ENCODE measurements at places on chromosomes 1 and 21.

- no peak for DNase-seq
Observed at GRCh38 chr1:109959632-109959973, 25.0 kb upstream of the AHCYL1 start.

DNA sequence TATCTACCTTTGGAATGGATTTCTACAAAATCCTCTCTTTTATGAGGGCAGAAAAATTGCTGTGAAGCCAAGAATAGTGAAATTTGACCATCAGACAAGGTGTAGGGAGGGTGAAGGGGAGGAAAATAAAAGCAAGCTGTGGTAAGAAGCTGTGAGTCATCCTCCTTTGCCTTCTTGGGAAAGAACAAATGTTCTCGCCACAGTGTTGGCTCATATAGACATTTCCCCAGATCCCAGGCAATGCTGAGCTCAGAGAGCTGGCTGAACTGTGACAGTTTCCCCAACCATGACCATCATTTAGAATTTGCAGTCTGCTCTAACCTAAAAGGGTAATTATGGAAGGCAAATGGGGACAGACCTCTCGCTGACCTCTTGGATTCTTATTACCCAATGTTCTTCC is 235.4 kb downstream of the PBX1 start:
- no peak for DNase-seq

DNA sequence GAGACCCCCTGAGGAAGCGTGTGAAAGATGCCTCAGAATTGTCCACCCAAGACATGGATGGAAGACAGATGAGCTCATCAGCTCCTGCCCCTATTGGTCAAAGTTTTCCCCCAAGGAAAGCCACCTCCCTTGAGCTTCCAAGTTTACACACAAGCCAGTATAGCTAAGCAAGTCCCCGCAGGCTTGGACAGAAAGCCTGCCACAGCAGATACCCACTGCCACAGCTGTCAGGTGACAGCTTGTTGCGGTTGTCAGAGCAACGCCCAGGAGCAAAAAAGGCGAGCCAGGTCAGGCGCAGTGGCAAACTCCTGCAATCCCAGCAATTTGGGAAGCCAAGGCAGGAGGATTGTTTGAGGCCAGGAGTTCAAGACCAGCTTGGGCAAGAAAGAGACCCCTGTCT is 60.9 kb upstream of the IFNAR2 start:
- no peak for DNase-seq

DNA sequence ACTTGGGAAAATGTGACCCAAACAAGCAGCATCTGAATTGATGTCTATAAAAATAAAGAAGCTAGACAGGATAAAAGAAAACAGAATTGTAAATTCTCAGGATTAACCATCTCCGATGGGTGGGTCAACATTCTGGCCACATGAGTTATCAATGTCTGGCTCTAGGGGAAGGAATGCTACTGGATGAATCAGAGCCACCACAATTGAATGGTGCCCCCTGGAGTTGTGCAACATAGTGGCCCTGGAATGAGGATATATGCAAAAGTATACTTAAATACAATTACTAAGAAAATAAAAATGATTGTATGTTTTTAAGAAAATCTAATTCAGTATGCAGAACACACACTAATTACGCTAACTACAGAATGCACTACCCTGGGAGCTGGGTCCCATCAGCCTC is 185.6 kb downstream of the TGFBR3 start:
- DNase-seq = no peak

GRCh38 chr1:188129856-188130838 is 1301.4 kb downstream of the PLA2G4A start:
- no peak for DNase-seq

GRCh38 chr1:234495231-234495990 is 16.4 kb upstream of the TARBP1 start:
- DNase-seq = no peak

DNA sequence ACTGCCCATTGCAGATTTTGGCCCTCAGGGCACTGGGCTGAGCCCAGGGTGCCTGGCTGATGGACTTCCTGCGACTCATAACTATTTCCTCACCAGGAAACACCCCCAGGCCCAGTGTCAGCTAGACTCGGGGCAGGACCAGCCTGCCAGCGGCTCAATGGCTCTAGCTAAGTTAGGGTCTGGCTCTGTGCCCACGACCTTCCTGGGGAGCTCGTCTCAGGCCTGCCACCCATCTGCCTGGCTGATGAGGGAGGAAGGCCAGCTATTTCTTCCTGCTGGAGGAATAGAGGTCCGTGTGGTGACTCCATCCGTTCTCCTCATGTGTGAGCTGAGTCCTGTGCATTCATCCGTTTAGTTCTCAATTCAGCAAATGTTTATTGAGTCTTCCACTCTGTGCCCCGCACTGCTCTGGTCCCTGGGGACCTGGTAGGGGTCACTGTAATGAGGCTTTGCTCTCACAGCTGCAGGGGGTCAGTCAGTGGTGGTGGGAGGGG is 44.5 kb downstream of the KIRREL1 start:
- no peak for DNase-seq

DNA sequence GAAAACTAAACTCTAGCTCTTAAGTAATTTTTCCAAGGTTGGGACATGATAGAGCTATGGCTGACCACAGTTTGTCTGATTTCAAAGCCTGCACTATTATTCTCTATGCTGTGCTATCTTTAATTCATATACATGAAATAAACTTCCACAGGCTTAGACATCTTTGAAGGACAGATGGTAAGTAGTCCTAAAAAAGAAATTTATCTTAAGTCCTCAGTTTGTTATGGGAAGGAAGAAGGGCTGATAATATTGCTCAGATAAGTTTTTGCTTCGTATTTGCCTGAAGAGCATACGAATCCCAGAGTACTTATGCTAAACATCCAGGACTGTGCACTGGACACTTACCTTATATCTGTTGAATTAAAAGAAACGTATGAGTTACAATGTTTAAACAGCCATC is 39.6 kb downstream of the VCAM1 start:
- no peak for DNase-seq

GRCh38 chr1:117836069-117836468 is 93.4 kb downstream of the GDAP2 start:
- DNase-seq = no peak

GRCh38 chr1:226148121-226148648 is 38.4 kb downstream of the ACBD3 start:
- DNase-seq = no peak

GRCh38 chr1:5620997-5621396 is 371.2 kb downstream of the NPHP4 start:
- no peak for DNase-seq

- DNase-seq = no peak
Observed at GRCh38 chr21:28150778-28151177, 841.9 kb downstream of the LTN1 start.

GRCh38 chr1:170594066-170594626 is 62.2 kb downstream of the GORAB start:
- no peak for DNase-seq

- DNase-seq = peak; percentile 0
Observed at GRCh38 chr1:42847111-42847595, 740 bp downstream of the ZNF691 start.

DNA sequence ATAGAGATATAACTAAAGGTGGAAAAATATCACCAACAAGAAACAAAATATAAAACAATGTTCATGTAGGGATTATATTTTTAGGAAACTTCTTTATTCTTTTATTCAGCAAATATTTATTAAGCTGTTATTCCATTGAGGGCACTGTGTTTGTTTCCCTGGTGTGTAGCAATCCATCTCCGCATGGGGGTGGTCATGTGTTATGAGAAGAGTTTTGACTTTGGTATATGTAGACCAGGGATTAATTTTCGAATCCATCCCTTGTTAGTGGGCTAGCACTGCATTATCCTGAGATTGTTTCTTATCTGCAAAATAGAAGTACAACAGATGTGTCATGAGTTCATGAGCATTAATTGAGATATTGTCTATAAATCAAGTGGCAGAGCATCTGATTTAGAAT is 190.2 kb upstream of the LRRC7 start:
- DNase-seq = no peak

DNA sequence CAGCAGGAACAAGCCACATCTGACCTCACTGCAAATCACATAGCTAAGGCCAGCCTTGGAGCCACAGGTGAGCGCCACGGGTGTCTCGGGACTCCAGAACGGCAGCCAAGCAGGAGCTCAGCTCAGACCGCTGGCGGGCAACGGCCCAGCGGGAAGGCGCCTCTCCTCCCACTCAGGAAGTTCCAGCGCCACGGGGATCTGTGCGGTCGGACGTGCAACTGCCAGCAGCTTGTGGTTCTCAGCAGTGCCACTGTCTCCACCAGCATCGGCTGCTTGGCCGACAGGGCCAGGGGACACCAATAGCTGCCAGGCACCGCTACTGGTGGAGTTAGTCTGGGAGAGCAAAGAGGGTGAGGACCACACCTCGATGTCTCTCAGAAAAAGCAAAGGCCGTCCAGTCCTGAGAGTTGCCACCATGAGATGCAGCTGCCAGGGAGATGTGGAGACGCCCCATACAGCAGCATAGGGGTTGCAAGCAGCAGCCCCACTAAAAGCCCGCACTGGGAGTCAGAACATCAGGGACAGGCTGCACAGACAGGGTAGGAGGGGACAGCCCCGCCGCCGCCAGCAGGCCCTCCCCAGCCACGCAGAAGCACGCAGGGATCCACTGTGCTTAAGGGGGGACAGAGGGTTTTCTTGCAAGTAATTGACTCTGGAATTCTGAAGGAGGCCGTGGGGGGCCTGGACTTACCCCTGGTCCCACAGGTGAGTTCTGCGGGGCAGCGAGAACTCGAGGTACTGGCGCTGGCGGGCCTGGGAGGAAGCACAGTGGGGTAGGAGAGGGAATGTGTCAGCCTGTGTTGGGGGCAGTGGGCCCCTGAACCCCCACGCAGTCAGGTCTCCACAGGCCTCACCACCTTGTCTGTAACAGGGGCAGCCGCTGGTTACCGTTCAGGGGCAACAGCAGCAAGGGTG is 83.5 kb downstream of the NPHP4 start:
- no peak for DNase-seq

GRCh38 chr21:35651196-35651595 is 409.1 kb downstream of the SETD4 start:
- DNase-seq = no peak

GRCh38 chr1:172278478-172278877 is 142.0 kb upstream of the C1orf105 start:
- DNase-seq = no peak

GRCh38 chr1:2472561-2473177 is 3.4 kb upstream of the PLCH2 start:
- no peak for DNase-seq

DNA sequence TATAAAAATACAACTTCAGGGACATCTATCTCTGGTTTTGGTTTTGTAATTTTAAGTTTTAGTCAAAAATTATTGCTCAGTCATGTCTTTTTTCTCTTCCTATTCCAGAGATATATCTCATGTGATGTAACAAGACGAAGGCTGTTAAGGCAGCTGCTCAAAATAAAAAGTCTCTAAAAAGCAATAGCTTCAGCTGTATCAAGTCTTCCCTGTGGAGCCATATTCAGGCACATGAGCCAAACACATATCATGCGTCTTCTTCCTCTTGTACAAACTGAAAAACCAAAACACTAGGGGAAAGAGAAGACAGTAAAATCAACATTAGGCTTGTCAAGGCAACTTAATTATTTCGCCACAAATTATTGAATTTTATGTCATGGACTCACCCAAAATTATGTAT is 240.7 kb downstream of the NRIP1 start:
- no peak for DNase-seq

- no peak for DNase-seq
Observed at GRCh38 chr1:37125295-37125694, 91.0 kb upstream of the GRIK3 start.

- no peak for DNase-seq
Observed at GRCh38 chr1:100622037-100622436, 84.1 kb downstream of the GPR88 start.

- DNase-seq = no peak
Observed at GRCh38 chr1:232626452-232626851, 3.5 kb downstream of the SIPA1L2 start.

- DNase-seq = no peak
Observed at GRCh38 chr1:153968408-153968807, 706 bp downstream of the CREB3L4 start.

- no peak for DNase-seq
Observed at GRCh38 chr1:72066431-72066830, 215.9 kb downstream of the NEGR1 start.

DNA sequence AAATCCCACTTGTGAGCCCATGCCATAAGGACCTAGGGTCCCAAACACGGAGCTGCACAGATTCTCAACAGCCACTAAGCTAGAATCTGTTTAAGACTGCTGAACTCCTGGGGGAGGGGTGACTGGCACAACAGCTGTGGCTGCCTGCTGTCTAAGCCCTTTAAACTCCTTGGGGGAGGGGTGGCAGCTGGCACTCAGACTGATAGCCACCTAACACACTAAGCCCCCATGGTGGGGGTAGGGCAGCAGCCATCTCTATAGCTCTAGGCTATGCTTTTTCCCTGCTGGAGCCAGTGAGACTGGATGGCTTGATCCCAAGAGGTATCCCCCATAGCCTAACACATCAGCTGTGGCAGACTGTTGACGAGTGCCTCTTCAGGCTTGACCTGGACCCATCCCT is 73.3 kb upstream of the FMO3 start:
- DNase-seq = no peak

GRCh38 chr1:101360506-101360905 is 123.7 kb downstream of the S1PR1 start:
- no peak for DNase-seq

GRCh38 chr1:65267271-65267670 is 42.1 kb upstream of the DNAJC6 start:
- DNase-seq = no peak

- no peak for DNase-seq
Observed at GRCh38 chr1:206097381-206097780, 19.8 kb downstream of the AVPR1B start.

GRCh38 chr21:33587792-33588484 is 546 bp downstream of the DONSON start:
- no peak for DNase-seq
